ENCODE measurements at places on chromosomes 11 and 22.

DNA sequence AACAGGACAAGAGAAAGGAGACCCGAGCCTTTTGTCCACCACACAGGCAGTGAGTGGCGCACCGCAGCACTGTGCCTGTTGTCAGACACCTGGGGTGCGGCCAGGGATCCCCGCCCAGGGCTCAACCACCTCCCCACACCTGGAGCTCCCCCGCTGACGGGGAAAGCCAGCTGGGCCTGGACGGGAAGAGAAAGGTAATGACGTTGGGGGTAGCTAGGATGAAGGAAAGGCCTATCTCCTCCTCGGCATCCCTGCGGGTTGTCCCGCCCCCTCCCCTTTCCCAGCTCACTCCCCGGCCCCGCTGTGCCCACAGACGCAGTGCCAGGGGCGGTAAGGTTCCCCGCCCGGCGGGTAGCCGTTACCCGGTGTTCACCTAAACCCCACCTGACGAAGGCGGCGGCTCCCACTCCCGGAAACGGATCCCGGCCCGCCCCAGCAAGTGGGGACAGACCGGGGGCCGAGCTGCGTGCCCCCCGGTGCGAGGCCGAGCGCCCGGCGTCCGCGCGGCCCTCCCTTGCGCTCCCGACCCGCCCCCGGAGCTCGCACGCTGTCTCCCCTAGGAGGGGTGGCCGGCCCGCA lies 495 bp downstream of the HYOU1 start:
- peak; percentile 42 for DNase-seq

DNA sequence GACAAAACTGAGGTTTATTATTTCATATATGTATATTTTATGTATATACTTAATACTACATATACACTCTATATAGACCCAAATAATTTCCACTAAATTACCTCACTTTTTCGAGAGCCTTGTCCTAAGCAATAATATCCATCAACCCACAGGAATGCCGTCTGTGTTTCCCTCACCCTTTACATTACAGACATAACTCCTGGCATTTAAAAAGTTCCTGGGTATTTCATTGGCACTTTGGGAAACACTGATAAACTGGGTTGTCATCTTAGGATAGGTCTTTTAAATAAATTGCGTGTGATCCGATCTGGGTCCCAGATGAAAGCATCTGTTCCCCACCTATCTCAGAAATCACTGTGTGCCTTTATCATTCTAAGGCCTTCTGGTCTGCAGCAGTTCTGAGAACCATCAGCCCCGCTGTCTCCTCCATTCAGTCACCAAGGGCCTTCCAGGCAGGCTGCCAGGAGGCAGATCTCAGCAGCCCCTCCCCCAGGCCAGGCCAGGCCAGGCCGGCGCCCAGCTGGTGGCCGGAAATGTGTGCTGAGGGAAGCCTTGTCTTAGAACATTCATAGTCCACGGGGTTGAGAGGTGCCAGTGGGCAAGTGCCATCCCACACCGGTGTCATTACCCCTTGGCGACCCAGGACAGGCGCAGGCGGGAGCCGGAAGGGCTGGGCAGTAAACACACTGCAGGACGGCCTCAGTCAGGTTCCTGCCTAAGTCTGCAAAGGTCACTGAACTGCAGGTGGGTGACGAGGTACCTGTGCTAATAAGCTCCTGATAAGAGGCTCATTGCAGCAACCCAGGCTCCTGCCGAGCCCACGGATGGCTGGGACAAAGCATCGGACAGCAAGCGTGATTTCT lies 3.3 kb downstream of the FGF19 start:
- no peak for DNase-seq

GRCh38 chr22:28736301-28737155 lies 5.1 kb downstream of the CHEK2 start:
- DNase-seq: no peak

- peak; percentile 88 for DNase-seq
These were observed at the start of gene SCN4B for GRCh38 chr11:118152552-118153471. Gene SCN4B, minus strand, starts transcription at chr11:118152823. Its CDS starts 150 bp downstream, at chr11:118152673.

- no peak for DNase-seq
These were observed 25.1 kb downstream of the LRFN4 start for GRCh38 chr11:66881927-66882452.

DNA sequence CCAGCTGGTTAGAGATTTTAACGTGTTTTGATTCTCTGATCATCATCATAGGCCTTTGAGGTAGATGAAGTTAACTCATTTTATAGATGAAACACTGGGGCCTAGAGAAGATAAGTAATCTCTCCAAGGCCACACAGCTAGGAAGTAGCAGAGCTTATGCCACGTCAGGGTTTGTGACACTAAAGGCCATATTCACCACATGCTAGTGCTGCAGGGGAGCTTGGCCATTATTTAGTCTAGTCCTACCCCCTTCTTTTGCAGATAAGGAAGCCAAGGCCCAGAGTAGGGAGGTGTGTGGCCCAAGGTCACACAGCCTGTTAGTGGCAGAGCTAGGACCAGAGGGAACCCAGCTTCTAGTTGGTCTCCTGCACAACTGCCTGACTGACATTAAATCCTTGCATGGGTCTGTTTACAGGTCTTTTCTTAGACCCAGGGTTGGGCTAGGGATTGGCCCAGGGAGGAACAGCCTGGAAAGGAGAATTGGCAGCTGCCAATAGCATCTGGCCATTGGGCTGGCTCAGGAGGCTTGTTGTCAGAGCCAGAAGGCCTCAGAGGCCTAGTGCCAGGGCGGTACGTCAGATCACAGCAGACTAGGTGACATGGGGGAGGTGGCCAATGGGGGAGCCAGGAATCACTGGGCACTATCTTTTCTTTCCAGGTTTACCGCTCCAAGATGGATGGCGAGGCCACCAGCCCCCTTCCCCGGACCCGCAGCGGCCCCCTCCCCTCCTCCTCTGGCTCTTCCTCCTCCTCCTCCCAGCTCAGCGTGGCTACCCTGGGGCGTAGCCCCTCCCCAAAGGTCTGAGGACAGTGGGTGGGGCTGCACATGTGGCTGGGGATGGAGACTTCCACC lies 36.0 kb downstream of the PHLDB1 start:
- no peak for DNase-seq

- DNase-seq: peak; percentile 71
These were observed 869 bp upstream of the EIF4ENIF1 start for GRCh38 chr22:31490496-31490925.

- DNase-seq: no peak
These were observed 10.5 kb downstream of the NUCB2 start for GRCh38 chr11:17287058-17287457.

DNA sequence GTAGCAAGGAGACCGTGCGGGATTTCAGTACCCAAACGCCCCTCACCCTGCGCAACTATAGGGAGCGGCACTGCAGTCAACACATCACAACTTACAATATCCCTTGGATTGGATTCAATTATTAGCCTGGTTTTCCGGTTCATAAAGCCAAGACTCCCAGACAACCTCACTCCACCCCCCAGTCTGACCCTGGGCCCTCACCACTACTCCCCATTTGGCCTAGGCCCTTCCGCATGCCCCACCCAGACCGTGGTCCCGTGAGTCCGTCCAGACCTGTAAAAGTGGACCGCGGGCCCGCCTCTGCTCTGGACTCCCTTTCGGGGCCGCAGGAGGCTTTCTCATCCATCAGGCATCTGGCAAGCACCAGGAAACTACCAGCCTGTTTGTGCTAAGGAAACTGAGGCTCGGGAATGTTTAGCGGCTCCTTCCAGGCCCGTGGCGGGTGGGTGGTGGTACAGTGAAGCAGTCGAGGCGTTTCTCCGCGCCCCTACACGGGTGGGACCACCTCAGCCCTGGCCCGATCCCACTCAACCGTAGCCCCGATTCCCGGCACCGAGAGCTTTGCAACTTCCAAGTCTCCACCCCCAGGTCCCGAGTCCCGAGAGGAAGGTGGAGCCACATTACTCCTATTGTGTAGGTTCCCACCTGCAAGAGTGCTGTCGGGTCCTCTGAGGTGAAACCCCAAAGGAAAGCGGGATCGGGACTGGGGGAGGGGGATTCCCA lies 679 bp upstream of the DPP3 start:
- peak; percentile 66 for DNase-seq

- no peak for DNase-seq
These were observed 35.0 kb downstream of the MAFF start for GRCh38 chr22:38236786-38237185.

- DNase-seq: no peak
These were observed 14.3 kb downstream of the NPTXR start for GRCh38 chr22:38829485-38829884.

DNA sequence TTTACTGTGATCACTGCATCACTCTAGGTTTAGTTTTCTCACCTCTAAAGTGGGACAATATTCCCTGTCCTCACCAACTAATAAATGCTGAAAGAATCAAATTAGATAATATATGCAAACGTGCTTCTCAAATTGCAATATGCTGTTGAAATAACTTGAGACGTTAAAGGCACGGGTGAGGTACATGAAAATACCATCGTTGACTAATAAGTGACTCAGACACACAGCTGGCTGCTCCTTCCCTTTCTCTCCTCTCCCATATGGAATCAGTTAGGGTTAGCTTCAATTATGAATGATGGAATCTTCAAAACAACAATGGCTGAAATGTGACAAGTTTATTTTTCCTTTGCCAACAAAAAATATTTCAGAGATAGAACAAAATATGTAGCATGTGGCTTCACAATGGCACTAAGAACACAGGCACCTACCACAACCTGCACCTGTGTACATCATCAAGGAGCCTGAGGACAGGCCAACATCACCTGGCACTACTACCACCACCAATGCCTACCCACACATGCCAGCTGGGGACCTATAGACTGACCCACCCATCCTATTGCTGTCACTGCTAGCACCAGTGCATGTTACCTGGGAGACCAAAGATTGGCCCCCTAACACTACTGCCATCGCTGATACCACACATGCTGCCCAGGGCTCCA lies 13.7 kb downstream of the GDPD4 start:
- peak; percentile 90 for DNase-seq

GRCh38 chr11:86596861-86597586 lies 75.4 kb downstream of the ME3 start:
- no peak for DNase-seq

DNA sequence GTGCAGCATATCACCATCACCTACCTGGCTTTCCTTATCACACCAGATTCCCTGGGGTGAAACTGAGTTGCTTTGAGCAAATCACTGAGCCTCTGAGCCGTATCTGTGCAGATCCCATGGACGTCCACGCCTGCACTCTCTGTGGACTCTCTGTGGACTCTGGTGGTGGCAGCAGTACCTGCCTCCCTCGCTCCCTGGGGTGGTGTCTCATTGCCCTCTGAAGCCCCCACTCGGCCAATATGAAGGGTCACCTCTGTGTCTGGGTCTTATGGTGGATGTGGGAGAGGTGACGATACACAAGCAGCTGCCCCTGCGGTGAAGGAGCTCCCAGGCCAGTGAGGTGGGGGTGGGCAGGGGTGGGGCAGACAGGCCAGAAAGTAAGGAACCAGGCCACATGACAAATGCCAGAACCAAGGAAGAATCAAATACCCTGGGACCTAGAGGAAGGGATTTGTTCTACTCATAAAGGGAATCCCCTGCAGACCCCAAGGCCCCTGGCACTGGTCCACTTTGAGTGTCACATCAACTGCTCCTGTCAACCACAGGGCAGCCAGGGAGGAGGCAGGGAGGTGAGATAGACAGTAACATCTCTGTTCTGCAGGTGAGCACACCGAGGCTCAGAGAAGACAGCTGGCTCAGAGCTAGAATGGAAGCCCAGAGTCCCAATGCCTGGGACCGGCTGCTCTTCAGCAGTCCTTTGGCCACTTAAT lies 9.2 kb upstream of the CHST1 start:
- no peak for DNase-seq

- no peak for DNase-seq
These were observed 180.0 kb downstream of the WNT11 start for GRCh38 chr11:76026281-76026680.

GRCh38 chr11:62846177-62846576 lies 6.8 kb upstream of the WDR74 start:
- no peak for DNase-seq

DNA sequence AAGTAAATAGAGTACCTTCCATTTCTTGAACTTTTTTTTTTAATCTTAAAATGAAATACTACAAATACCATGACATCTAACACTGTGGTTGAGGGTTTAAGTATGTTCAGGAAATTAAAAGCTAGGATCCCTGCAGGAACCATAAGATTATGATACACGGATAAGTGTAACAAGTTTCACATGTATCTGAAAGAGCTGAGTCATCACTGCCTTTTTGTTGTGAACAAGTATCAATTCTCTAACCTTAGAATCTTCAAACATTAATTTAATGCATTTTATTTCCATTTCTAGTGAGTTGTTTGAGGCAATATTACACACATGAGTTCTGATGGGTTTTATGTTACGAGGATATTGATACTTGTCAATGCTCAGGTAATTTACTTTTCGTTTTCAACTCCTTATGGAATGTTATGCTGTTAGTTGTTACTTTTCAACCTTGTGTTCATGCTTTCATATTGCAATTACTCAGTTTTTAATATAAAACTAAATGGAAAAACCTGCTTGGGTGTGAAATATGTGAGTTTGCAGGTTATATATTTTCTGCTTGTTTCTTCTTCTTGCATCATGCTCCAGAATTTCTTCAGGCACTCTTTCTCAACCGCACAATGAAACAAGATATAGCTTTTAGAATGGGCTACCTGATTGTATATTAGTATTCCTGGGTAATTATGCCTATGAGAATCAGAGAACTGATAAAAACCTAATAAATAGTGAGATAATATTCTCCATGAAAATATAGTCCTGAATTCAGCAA lies 361.3 kb upstream of the MTNR1B start:
- peak; percentile 8 for DNase-seq

- DNase-seq: no peak
These were observed 23.8 kb upstream of the ALDH3B2 start for GRCh38 chr11:67698247-67698646.
